ENCODE measurements at places on chromosomes 2 and 18.

GRCh38 chr2:233811732-233812131, 33.6 kb downstream of the MROH2A start:
- no peak for DNase-seq

- DNase-seq = no peak
Measured at GRCh38 chr2:1713839-1714236, 30.5 kb downstream of the PXDN start.

DNA sequence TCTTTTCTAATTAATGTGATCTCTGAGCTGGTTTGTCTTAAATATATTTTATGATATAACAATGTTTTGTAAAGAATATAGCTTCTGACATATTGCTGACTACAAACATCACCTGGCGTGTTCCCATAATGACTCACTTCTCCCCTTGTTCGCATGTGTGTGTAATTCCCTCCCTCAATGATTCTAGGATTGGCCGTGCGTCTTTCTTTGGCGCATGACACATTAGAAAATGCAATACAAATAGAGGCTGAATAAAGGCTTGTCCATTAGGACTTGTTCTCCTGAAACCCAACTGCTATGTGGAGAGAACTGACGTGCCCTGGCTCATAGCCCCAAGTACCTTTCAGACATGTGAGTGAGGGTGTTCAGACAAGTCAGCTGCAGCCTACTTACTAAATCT, 159.7 kb upstream of the CDH20 start:
- DNase-seq = no peak

DNA sequence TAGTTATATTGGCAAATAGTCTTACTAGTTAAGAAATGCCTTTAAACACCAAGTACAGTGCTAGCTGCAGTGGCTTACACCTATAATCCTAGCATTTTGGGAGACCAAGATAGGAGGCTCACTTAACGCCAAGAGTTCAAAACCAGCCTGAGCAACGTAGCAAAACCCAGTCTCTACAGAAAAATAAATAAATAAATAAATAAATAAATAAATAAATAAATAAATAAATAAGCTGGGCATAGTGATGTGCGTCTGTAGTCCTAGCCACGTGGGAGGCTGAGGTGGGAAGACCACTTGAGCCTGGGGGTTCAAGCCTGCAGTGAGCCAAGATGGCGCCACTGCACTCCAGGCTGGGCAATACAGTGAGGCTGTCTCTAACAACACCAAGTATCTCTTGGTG, 158.6 kb upstream of the ALPP start:
- no peak for DNase-seq

- DNase-seq = no peak
Measured at GRCh38 chr2:172922306-172922705, 153.3 kb upstream of the MAP3K20 start.

GRCh38 chr2:26520148-26520449, 42.2 kb upstream of the OTOF start:
- DNase-seq = no peak

GRCh38 chr2:19356545-19357401, 1.6 kb downstream of the OSR1 start:
- no peak for DNase-seq

DNA sequence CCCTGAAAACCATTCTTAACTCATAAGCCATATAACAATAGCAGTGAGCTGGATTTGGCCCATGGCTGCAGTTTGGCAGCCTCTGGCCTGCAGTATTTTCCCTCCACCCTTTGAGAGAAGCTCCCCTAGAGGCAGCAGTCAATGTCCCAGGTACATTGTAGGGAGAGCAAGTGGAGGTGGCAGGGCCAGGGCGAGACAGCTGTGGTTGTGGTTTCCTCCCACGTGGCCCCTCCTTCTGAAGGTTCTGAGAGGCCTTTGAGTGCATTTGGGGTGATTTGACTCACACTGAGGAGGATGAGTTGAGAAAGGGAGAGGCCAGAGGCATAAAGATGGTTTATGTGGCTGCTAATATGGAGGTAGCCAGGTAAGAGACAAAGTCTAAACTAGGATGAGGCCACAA, 45.5 kb upstream of the LDAH start:
- DNase-seq = no peak

DNA sequence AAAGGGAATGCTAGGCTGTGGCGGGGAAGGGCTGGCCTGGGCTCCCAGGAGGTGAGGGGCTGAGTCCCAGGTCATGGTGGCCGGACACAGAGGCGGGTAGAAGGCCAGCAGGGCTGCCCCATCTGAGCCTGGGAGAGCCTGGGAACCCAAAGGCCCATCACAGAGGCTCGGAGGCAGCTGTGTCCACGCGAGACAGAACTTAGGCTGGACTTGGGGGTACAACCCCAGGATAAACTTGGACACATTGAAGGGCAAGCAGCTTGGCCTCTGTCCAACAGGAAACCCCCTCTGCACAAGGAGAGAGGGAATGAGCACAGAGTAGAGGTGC, 95.9 kb downstream of the ZFP36L2 start:
- no peak for DNase-seq

- no peak for DNase-seq
Measured at GRCh38 chr2:68936427-68936826, 16.3 kb downstream of the GKN2 start.

DNA sequence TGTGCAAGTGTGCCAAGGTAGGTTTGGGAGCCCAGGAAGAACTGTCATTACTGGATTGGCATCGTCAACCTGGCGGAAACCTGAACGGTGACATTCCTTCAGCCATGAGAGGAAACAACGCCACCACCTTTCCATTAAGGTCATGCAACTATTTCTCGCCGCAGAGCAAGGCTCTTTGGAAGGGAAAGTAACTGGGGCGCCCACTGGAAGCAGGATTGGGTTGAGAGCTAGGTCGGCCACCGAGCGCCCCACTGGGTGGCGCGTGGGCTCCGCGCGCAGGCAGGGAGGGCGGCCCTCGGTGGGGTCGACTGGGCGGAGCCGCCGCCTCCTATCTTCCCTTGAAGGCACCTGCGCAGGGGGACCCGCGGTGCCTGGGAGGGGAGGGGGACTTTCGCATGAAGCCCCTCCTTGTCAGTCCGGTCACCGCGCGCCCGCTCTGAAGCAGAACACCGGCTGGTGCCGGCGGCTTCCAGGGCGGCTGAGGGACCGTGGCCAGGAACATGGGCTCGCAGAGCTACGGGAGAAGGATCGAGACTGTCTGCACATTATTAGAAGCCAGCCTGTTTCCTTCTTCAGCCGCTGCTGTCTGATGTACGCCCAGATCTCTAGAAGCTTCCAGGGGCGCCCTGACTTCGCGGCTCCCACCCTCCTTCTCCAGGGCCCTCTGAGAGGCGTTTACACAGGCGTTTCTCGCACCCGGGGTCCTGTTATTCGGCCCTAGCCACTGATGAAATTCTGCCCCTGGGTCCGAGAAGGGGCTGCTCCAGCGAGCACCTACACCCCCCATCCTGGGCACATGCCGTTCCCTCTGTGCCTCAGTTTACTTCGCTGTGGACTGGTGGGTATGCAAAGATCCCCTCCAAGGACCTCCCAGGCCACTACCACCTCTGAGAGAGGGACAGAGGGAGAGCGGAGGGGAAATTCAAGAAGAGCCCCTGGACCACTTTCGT, 27.3 kb upstream of the MAL start:
- DNase-seq = no peak

GRCh38 chr2:235238537-235238936, 255.3 kb upstream of the AGAP1 start:
- no peak for DNase-seq

- DNase-seq = no peak
Measured at GRCh38 chr2:120396861-120397811, 51.2 kb downstream of the INHBB start.

DNA sequence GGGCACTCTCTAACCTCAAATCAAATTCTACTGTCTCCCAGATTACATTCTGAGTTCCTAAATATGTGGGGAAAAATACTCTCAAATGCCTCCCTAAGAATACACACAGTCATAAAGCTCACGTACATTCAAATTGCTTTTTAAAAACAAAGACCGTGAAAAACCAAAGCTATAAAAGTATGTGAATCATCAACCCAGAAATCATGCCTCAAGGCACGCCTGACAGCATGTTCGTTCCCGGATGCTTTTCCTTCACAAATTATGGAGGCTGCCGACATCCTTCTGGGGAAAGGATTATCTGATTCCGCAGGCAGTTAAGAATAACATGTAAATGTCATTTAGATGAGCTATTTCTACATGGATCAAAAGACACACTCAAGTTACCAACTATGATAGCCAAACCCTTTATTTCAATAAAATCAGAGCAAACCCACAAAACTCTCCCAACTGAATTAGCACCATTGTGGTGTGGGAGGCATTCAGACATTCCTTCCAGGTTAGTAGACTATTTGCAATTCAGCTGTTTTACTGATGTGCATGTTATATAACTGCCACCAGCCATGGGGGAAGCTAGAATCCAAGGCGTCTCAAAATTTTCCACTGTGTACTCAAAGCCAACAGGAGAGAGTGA, 398.2 kb upstream of the TRIB2 start:
- DNase-seq = no peak

DNA sequence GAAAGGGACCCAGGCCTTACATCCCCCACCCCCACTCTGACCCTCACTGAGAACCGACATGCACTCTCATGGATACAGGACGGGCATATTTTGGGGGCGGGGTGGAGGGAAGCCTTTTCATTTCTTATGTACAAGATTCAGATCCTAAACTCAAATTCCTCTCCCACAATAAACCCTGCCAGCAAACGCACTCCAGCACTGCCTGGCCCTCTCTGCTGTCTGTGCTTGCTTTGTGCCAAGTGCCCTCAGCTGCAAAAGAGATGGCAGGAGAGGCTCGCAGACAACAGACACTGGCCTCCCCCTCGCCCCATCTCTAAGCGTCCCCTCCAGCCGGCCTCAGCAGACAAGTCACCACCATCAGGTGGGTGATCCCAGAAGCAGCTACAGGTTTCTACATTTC, 42.4 kb downstream of the FAM168B start:
- no peak for DNase-seq

GRCh38 chr2:10884574-10884975, 27.2 kb upstream of the KCNF1 start:
- no peak for DNase-seq

- DNase-seq = no peak
Measured at GRCh38 chr2:104836841-104837240, 17.1 kb upstream of the POU3F3 start.

- DNase-seq = no peak
Measured at GRCh38 chr18:69358212-69358895, 42.3 kb upstream of the DOK6 start.

DNA sequence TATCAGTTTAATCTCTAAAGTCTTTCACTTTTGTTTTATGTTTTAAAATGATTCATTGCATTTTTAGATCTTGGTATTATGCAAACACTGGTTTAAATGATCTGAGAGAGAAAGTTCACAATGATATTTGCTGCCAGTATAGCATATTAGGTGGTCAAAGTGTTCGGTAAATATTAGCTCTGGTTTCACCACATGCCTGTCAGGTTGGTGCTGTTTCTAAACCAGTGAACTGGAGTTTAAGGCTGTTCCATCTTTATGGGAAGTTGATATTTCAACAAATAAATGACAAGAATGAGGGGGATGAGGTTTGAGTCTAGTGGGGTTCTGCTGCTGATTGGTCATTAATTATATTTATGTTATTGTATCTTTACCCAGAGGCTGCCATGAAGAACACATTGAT, 436.4 kb downstream of the DCDC2C start:
- no peak for DNase-seq

- DNase-seq = no peak
Measured at GRCh38 chr2:57370882-57371585, 675.6 kb upstream of the VRK2 start.

DNA sequence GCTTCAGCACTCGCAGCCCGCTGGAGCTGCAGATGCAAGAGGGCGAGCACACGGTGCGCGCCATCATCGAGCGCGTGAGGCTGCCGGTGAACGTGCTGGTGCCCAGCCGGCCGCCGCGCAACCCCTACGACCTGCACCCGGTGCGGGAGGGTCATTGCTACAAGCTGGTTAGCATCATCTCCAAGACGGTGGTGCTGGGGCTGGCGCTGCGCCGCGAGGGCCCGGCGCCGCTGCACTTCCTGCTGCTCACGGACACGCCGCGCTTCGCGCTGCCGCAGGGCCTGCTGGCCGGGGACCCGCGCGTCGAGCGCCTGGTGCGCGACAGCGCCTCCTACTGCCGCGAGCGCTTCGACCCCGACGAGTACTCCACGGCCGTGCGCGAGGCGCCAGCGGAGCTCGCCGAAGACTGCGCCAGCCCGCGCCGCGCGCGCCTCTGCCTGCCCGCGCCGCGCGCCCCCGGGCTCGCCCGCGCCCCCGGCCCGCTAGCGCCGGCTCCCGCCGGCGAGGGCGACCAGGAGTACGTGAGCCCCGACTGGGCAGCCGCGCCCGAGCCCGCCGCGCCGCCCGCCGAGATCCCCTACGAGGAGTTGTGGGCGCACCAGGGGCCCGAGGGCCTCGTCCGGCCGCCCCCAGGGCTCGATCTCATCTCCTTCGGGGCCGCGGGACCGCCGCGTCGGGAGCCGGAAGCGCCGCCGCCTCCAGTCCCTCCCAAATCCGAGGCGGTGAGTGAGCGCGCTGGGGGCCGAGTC, 11.8 kb downstream of the GAREM2 start:
- DNase-seq = peak; percentile 5

- no peak for DNase-seq
Measured at GRCh38 chr2:214839464-214839863, 30.0 kb upstream of the BARD1 start.

DNA sequence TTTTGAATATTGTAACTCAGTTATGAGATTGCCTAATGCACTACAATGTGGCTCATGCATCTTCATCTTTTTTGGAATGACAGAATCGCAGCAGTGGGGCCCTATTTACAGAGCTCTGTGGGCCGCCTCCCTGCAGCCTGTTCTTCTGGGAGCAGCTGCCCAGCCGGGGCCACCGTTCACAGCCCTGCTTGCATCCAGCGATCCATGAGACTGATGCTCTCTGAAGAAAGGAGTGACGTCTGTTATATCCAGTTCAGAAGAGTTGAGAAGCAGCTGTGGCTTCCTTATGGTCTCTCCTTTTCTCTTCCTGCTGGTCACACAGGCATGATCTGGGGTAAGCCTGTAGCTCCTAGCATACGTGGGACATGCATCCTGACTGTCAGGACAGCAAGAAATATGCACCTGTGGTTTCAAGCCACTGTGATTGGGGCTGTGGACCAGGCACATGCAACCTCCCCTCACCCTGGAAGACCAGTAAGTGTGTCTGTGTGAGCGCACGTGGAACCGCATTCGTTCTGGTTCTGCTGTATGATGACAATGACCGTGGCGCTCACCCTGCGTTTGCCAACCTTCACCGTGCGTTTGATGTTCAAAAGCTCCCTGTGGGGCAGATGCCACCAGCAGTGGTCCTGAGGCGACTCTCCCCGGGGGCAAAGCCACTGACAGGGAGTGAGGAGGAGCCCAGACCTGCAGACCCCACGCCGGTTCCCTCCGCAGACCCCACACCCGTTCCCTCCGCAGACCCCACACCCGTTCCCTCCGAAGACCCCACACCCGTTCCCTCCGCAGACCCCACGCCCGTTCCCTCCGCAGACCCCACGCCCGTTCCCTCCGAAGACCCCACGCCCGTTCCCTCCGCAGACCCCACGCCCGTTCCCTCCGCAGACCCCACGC, 189.8 kb downstream of the TMEM18 start:
- DNase-seq = no peak

DNA sequence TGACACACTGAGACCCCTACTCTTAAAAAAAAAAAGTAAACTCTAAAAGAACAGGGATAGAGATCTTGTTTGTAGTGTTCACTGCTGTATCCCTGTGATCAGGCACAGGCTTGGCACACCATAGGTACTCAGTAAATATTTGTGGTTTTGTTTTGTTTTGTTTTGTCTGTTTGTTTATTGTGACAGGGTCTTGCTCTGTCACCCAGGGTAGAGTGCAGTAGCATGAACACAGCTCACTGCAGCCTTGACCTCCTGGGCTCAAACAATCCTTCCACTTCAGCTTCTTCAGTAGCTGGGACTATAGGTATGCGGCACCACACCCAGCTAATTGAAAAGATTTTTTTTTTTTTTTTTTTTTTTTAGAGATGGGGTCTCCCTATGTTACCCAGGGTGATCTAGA, 3.4 kb downstream of the FKBP1B start:
- DNase-seq = no peak

Data from GF-D8 (cell line).